Dermis blood vessel endothelial cell (primary cell): ENCODE measurements at places on chromosomes 7 and 10. TPM values are rescaled to one million over a fixed set of nuclear protein-coding genes. Genes with fewer than 3 reads are reported as not detected.

DNA sequence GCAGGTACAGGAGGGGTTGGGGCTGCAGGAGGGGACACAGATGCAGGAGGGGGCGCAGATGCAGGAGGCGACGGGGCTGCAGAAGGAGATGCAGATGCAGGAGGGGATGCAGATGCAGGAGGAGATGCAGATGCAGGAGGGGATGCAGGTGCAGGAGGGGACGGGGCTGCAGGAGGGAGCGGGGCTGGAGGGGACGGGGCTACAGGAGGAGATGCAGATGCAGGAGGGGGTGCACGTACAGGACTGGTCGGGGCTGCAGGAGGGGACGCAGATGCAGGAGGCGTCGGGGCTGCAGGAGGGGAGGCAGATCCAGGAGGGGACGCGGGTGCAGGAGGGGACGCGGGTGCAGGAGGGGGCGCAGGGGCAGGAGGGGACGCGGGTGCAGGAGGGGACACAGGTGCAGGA lies 66.5 kb downstream of the VWA2 start:
- DNase-seq, result no peak

GRCh38 chr7:75055830-75056772 lies 17.5 kb downstream of the RCC1L start:
- no peak for DNase-seq

GRCh38 chr10:120436439-120437112 lies 20.5 kb upstream of the PLPP4 start:
- DNase-seq, result no peak

DNA sequence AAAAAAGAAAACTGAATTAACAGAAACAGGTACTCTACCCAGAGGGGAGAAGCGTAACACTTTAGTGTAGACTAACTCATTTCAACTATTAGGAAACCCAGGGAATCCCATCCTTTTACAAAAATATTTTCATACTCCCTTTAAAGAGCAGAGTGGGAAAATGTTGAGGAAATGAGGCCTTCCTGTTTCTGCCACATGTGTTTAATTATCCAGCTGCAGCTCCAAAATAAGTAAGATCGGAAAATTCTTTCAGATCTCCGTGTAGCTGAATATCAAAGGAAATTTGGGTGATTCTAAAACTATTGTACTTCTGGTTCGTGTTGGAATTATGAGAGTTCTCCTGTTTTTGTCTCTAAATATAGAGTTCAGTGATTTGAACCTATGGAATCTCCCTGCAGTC lies 58.0 kb upstream of the CAV2 start:
- peak; percentile 75 for DNase-seq

- no peak for DNase-seq
Observed at GRCh38 chr10:12481924-12482323, 132.6 kb downstream of the CAMK1D start.

- no peak for DNase-seq
Observed at GRCh38 chr10:94277450-94277849, 85.3 kb downstream of the NOC3L start.

DNA sequence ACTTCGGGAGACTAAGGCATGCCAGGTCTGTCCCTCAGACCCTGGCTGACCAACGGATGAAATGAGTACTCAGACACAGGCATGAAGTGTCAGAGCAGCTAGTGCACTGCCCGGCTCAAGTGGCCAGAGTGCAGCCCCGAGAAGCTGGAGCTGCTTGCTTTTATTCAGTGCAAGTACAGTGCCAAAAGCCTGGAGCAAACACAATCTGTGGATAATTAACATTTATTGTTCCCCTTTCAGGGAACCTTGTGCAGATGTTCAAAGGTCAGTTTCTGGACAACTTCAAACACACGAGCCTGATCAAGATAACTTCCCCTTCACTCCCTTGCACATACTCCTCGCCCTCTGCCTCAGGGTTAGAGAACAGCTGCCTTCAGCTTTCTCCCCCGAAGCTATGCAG lies 7.9 kb upstream of the ATE1 start:
- DNase-seq, result no peak

- DNase-seq, result no peak
Observed at GRCh38 chr10:76114581-76115001, 683.2 kb downstream of the LRMDA start.

- DNase-seq, result no peak
Observed at GRCh38 chr10:117239051-117239450, 1.9 kb upstream of the SLC18A2 start.

DNA sequence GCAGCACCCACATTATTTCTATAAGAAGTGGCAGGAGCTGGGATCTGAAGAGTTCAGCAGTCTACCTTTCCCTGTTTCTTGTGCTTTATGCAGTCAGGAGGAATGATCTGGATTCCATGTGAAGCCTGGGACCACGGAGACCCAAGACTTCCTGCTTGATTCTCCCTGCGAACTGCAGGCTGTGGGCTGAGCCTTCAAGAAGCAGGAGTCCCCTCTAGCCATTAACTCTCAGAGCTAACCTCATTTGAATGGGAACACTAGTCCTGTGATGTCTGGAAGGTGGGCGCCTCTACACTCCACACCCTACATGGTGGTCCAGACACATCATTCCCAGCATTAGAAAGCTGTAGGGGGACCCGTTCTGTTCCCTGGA lies 874 bp upstream of the RBP3 start:
- no peak for DNase-seq

GRCh38 chr10:5043716-5044115 lies 40.1 kb upstream of the AKR1C2 start:
- no peak for DNase-seq

DNA sequence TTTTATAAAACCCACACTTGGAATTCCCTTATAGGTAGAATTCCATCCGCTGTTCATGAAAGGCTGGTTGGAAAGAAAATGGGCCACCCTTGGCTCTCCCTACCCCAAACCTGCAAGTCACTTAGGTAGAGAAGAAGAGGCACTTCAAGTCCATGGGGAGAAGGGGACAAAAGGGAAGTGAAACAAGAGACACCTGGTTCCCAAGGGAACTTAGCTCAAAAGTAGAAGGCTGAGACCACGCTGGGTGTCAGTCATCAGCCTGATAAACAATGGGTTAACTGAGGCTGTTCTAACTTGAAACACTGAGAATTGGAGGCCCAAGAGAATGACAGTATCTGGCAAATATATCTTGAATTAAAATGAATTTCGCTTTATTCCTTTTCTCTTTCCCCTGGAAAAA lies 330.8 kb upstream of the NFE2L3 start:
- DNase-seq, result no peak

DNA sequence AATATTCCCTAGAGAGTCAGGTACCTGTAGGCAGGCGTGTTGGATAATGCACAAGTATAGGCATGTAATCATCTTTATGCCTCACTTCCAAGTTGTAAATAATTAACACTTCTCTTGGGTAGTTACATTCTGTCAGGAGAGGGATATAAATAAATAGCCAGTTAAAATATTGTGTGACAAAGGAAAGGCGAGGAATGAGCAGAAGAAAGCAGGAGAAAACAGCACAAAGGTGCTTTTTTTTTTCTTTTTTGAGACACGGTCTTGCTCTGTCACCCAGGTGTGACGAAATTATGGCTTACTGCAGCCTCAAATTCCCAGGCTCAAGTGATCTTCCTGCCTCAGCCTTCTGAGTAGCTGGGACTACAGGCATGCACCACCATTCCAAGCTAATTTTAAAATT lies 99.2 kb upstream of the LYZL2 start:
- no peak for DNase-seq

DNA sequence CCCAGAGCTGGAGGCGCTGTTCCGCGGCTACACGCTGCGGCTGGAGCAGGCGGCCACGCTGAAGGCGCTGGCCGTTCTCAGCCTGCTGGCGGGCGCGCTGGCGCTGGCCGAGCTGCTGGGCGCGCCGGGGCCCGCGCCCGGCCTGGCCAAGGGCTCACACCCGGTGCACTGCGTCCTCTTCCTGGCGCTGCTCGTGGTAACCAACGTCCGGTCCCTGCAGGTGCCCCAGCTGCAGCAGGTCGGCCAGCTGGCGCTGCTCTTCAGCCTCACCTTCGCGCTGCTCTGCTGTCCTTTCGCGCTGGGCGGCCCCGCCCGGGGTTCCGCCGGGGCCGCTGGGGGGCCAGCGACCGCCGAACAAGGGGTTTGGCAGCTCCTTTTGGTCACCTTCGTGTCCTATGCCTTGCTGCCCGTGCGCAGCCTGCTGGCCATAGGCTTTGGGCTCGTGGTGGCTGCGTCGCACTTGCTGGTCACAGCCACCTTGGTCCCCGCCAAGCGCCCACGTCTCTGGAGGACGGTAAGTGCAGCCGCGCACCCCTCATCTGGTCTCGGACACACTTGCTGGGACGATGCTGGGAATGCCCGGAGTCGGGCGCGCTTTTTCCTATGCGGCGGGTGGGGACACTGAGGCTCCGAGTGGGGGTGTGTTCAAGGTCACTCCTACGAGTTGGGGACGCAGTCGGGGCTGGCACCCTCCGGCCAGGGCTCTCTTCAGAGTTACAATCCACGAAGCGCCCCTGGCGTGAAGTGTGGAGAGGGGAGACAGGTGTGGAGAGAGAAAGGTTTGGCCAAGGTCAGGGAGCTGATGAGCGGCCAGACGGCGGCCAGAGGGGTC lies 717 bp downstream of the ADCY1 start:
- peak; percentile 63 for DNase-seq

GRCh38 chr7:132742189-132742612 lies 165.9 kb upstream of the PLXNA4 start:
- peak; percentile 80 for DNase-seq

GRCh38 chr7:55180963-55181542 lies 162.2 kb downstream of the EGFR start:
- DNase-seq, result no peak

- DNase-seq, result no peak
Observed at GRCh38 chr7:42395607-42396006, 158.6 kb upstream of the GLI3 start.

DNA sequence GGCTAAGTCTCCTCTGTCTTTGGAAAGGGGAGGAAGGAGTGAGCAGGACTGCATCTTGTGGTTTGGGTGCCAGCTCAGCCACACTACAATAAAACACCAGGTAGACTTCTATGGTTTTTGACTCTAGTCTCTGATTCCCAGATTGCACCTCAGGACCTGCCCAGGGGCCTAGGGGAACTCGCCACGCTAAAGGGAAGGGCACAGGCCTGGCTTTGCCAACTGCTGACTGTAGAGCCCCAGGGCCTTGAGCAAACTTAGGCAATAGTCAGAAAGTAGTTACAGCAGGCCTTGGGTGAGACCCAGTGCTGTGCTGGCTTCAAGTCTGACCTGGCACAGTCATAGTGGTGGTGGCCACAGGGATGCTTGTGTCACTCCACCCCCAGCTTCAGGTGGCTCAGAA lies 24.2 kb upstream of the PRR15 start:
- DNase-seq, result no peak

DNA sequence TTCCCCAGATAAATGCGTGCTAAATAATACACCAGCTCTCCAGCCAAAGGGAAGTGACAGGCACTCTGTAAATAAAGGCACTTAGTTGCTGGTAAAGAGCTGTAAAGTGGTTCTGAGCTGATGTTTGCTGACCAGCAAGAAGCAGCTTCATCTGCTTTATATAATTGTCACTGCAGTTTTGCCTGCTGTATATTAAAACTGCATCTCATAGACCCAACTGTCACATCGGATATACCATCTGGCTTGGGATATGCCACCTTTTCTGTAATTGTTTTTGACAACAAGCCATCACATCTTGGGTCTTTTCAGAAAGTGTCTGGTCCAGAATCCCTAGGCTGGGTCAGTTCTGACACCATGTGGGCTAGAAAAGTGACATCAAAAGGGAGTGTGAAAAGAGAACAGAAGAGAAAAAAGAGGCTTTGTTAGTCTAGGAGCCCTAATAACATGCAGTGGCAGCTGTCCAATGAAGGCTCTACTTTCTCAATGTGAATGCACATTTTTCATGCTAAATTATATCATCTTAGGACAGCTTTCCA lies 697.6 kb downstream of the KCNMA1 start:
- DNase-seq, result no peak

DNA sequence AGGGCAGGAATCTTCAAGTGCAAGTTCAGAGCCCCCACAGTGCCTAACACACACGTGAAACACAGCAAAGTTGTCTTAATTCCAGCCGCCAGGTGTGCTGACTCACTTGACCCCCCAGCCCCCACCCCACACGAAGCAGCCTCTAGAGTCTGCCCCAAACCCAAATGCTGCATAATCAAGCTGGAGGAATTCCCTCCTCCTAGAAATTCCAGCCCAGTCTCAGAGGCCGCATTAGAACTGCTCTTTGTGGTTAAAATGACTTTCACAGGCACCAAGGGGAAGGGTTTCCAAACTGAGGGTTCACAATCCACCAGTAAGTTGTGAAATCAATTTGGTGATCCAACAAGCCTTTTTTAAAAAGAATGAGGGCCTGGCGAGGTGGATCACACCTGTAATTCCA lies 67.0 kb upstream of the PLXNA4 start:
- no peak for DNase-seq

UBN2 gene
- 7.1 and 8.0 TPM in 2 replicates for total RNA-seq

ADAMTS14 gene
- under 0.01 and 0.05 TPM in 2 replicates for total RNA-seq

STAG3 gene
- 0.17 and 0.23 TPM in 2 replicates for total RNA-seq

MAT1A gene
- not detected in 2 replicates for total RNA-seq
